ENCODE measurements at places on chromosomes 5 and 9. TPM values are rescaled to one million over a fixed set of nuclear protein-coding genes. Genes with fewer than 3 reads are reported as not detected.
A peak's percentile ranks its signal among the peaks of the same experiment; 100 is the strongest.

Gene TAF1L
- 0.02 TPM for total RNA-seq

Gene SPOCK1
- total RNA-seq = 71.0 TPM

Gene DDX4
- total RNA-seq = not detected

DNA sequence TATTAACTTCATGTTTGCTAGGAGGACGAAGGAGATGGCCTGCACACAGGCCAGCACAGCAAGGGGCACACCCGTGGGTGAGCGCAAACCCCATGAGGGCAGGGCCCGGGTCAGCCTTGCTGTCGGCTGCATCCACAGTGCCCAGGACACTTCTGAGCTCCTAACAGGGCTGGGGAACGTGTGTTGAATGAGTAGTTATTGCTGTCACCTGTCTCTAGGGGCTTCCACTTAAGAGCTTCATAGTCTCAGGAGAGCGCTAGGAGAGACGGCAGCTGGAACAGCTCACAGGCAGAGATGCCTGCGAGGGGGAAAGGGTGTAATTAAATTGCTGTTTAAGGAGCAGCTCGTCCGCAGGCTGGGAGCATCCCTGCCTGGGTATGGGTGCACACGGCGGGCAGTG, 91.4 kb upstream of the NEURL1B start:
- H3K4me1 ChIP-seq = no peaks in the 10 kb centered on the region
- peaks cover 25% of the 10 kb centered on the region for H3K27me3 ChIP-seq
- H3K36me3 ChIP-seq = no peaks in the 10 kb centered on the region
- no peak overlapping the region for H3K4me3 ChIP-seq

DNA sequence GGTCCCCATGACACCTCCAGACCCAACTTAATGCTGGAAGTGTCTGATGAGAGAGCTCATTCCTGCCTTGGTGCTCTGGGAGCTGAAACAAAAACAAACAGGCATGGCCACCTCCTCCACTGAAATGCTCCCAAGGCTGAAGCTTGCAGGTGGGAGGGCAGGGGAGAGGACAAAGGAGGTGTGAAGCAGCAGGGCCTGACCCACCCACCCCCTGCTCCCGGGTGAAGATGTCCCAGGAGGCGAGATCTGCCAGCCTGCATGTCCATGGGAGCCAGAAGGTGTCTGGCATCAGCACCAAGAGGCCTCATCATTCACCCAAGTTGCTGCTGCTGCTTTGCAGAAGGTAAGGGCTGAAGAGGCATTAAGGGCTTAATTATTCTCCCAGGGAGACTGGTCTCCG, 4.2 kb upstream of the CCIN start:
- H3K27ac ChIP-seq = no peak overlapping the region
- no peaks in the 10 kb centered on the region for H3K36me3 ChIP-seq
- no peak for DNase-seq
- H3K27me3 ChIP-seq = no peaks in the 10 kb centered on the region
- no peak overlapping the region for H3K4me3 ChIP-seq

GRCh38 chr9:4138781-4139180, 161.1 kb downstream of the GLIS3 start:
- no peak for DNase-seq
- H3K4me1 ChIP-seq = peaks cover 40% of the 10 kb centered on the region
- H3K4me3 ChIP-seq = no peak overlapping the region
- H3K27ac ChIP-seq = peak overlapping the region; percentile 91

- H3K36me3 ChIP-seq = no peaks in the 10 kb centered on the region
- H3K4me3 ChIP-seq = no peak overlapping the region
- H3K4me1 ChIP-seq = no peaks in the 10 kb centered on the region
- no peak overlapping the region for H3K27ac ChIP-seq
- H3K27me3 ChIP-seq = no peaks in the 10 kb centered on the region
Observed at GRCh38 chr9:17065062-17065461, 69.8 kb upstream of the CNTLN start.

GRCh38 chr5:51404255-51404654, 21.0 kb downstream of the ISL1 start:
- no peak overlapping the region for H3K27ac ChIP-seq
- no peaks in the 10 kb centered on the region for H3K36me3 ChIP-seq

DNA sequence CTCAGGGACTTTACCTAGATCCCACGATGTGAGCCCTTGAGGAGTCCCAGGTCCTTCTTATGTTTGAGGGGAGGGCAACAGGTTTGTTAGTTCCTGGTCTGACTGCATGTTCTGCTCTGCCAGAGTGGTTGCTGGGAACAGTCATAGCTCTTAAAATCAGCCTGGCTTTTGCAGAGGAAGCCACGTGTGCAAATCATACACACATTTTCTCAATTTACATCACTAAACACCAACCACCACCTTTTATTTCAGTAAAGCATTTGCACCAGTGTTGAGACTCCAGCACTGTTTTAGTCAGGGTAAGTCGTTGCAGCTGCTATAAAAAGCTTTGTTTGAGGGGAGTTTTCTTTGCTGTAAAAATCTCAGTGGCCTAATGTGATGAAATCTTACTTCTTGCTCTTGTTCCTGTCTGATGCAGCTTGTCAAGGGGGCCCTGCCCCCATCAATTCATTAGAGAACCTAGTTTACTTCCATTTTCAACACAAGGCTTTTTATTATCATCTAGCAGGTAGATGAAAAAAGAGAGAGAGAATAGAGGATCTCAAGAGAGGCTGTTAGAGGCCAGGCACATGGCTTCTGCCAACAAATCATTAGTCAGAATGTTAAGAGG, 70.3 kb upstream of the VCAN start:
- no peak for DNase-seq
- no peaks in the 10 kb centered on the region for H3K36me3 ChIP-seq
- no peaks in the 10 kb centered on the region for H3K27me3 ChIP-seq
- H3K4me1 ChIP-seq = no peaks in the 10 kb centered on the region

- no peaks in the 10 kb centered on the region for H3K36me3 ChIP-seq
- no peak overlapping the region for H3K27ac ChIP-seq
- no peaks in the 10 kb centered on the region for H3K4me1 ChIP-seq
Observed at GRCh38 chr5:117235786-117236185, 661.2 kb upstream of the SEMA6A start.

DNA sequence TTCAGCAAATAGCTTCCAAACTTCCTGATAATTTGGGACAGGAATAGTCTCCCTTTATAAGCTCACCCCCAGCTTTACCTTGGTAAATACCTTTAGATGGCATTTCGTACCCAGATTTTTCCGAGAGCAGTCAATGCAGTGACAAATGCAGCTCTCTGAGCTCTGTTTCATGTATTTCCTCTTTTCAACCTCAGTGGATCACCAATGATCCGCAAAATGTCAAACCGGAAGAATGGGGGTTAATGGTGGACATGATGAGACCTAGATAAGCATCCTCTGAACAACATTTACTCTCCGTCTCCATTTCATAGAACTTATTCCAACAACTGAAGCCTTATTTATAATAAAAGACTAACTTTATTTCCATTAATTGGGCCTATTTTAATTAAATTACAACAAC, 227.3 kb downstream of the MCTP1 start:
- H3K36me3 ChIP-seq = no peaks in the 10 kb centered on the region
- no peaks in the 10 kb centered on the region for H3K4me1 ChIP-seq
- DNase-seq = no peak
- no peak overlapping the region for H3K27ac ChIP-seq

- no peak overlapping the region for H3K4me3 ChIP-seq
- H3K27ac ChIP-seq = no peak overlapping the region
- DNase-seq = no peak
- H3K4me1 ChIP-seq = no peaks in the 10 kb centered on the region
- H3K36me3 ChIP-seq = no peaks in the 10 kb centered on the region
Observed at GRCh38 chr9:93674580-93675335, 98.4 kb downstream of the PHF2 start.

GRCh38 chr9:101478906-101479305, 43.3 kb upstream of the ALDOB start:
- no peaks in the 10 kb centered on the region for H3K36me3 ChIP-seq
- no peak overlapping the region for H3K27ac ChIP-seq
- DNase-seq = no peak
- no peak overlapping the region for H3K4me3 ChIP-seq

- DNase-seq = peak; percentile 66
- peaks cover 6% of the 10 kb centered on the region for H3K36me3 ChIP-seq
- peaks cover 5% of the 10 kb centered on the region for H3K4me1 ChIP-seq
- no peaks in the 10 kb centered on the region for H3K27me3 ChIP-seq
Observed at GRCh38 chr9:121154782-121155181, 46.9 kb downstream of the RAB14 start.

GRCh38 chr5:124393584-124394379, 352.7 kb downstream of the ZNF608 start:
- DNase-seq = no peak
- no peak overlapping the region for H3K27ac ChIP-seq
- H3K27me3 ChIP-seq = peaks cover 4% of the 10 kb centered on the region
- no peak overlapping the region for H3K4me3 ChIP-seq
- peaks cover 3% of the 10 kb centered on the region for H3K4me1 ChIP-seq

- no peaks in the 10 kb centered on the region for H3K27me3 ChIP-seq
- H3K36me3 ChIP-seq = no peaks in the 10 kb centered on the region
- H3K4me1 ChIP-seq = peaks cover 5% of the 10 kb centered on the region
- H3K4me3 ChIP-seq = no peak overlapping the region
Observed at GRCh38 chr5:58151414-58151813, 308.5 kb downstream of the PLK2 start.

GRCh38 chr5:52999344-52999949, 10.3 kb downstream of the ITGA2 start:
- DNase-seq = no peak
- H3K36me3 ChIP-seq = no peaks in the 10 kb centered on the region
- H3K27ac ChIP-seq = no peak overlapping the region
- peaks cover 11% of the 10 kb centered on the region for H3K4me1 ChIP-seq
- H3K4me3 ChIP-seq = no peak overlapping the region
- no peaks in the 10 kb centered on the region for H3K27me3 ChIP-seq

DNA sequence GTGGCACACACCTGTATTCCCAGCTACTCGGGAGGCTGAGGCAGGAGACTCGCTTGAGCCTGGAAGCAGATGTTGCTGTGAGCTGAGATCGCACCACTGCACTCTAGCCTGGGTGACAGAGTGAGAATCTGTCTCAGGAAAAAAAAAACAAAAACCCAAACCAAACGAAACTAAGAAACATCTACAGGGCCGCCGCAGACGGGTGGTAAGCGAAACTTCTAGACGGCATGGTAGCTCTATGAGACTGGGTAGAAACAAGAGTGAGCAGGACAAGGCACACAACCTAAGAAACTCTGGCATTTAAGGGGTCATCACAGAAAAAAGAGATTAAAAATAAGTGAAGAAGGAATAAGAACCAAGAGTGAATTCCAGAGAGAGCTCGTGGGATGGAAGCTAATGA, 454.8 kb upstream of the KLF4 start:
- H3K27ac ChIP-seq = no peak overlapping the region
- no peak overlapping the region for H3K4me3 ChIP-seq
- DNase-seq = no peak
